ENCODE measurements at places on chromosomes 2 and 18.

- no peak for DNase-seq
These were observed 57.3 kb downstream of the IRS1 start for GRCh38 chr2:226742347-226742746.

DNA sequence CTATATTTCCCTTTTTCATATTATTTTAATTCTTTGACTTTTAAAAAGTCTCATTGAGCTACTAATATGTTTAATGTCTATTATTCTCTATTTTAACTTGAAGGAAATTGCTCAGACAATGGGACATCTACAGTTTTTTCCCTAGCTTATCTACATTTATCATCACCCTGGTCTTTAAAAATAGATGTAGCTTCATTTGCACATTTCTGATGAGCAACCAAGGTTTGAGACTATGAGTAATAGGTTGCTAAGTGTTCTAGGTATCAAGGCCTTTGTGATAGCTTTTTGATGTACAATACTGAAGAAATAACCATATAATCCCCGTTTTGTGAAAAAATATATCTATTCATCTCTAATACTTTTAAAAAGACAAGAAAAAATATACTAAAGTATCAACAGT, 47.0 kb downstream of the STAT4 start:
- no peak for DNase-seq

GRCh38 chr2:3244486-3244885, 133.1 kb downstream of the EIPR1 start:
- no peak for DNase-seq

- DNase-seq: no peak
These were observed 158.7 kb upstream of the CCDC150 start for GRCh38 chr2:196480653-196481323.

DNA sequence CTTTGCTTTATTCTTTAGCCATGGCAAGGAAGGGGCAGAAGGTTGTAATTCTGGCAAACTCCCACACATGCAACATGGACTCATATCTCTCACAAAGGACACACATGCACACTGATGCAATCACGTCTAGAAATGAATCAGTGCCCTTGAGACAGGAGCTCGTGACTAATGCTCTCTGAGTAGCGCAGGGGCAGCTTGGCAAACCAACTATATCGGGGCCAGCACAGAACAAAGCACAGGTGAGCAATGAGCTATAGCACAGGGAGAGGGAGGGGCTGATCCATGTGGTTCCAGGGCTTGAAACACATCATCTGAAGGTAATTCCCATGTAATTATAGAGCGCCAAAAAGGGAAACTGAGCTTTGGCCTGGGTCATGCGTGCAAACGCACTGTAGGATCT, 165.2 kb upstream of the KLF7 start:
- DNase-seq: no peak

DNA sequence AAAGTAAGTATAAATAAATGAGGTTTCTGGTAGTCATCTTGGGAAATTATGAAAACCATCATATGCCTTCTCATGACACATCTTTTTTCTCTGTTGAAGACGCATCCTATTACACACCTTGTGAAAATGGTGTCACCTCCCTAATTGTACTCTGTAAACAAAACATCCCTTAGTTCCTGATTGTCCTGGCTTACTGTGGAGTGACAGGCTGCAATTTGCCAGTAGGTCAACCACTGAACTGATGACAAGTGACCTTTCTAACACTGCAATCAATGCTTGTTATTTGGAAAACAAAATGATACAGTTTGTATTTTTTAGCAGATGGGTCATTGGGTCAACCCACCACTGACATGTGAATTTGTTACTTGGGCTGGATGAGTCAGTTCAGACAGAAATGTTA, 219.5 kb downstream of the PTPRM start:
- DNase-seq: no peak

- DNase-seq: no peak
These were observed 786 bp downstream of the POLE4 start for GRCh38 chr2:74959106-74959751.

- no peak for DNase-seq
These were observed 128.5 kb upstream of the SH3BP4 start for GRCh38 chr2:234823196-234823876.

GRCh38 chr18:809985-810642, 1.9 kb downstream of the YES1 start:
- DNase-seq: no peak

GRCh38 chr2:64086347-64087082, 57.7 kb downstream of the PELI1 start:
- no peak for DNase-seq

GRCh38 chr2:49935449-49935848, 781.1 kb upstream of the FSHR start:
- no peak for DNase-seq

GRCh38 chr2:168552450-168552856, 96.4 kb downstream of the CERS6 start:
- no peak for DNase-seq

- DNase-seq: no peak
These were observed 85.6 kb upstream of the TAF1B start for GRCh38 chr2:9757501-9758264.

DNA sequence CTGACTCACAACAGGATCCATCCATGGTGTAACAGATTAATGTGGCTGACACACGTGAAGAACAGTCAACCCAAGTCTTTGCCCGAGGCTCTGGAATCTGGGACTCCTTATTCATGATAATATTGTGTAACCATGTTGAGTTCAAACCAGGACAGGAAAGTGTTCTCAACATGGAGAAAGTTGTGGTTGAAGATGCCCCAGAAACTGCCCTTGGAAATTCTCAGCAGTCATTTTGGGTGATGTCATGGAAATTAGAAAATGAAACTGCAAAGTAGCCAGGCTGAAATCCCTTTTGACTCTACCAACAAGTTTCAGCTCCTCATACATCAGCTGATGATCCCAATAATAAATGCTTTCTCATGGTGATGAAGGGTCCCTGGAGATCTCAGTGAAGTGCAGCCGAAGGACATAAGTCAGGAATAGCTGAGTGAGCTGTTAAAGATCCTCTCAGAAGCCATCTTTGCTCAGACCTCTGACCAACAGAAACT, 307.7 kb downstream of the TNS1 start:
- DNase-seq: no peak

DNA sequence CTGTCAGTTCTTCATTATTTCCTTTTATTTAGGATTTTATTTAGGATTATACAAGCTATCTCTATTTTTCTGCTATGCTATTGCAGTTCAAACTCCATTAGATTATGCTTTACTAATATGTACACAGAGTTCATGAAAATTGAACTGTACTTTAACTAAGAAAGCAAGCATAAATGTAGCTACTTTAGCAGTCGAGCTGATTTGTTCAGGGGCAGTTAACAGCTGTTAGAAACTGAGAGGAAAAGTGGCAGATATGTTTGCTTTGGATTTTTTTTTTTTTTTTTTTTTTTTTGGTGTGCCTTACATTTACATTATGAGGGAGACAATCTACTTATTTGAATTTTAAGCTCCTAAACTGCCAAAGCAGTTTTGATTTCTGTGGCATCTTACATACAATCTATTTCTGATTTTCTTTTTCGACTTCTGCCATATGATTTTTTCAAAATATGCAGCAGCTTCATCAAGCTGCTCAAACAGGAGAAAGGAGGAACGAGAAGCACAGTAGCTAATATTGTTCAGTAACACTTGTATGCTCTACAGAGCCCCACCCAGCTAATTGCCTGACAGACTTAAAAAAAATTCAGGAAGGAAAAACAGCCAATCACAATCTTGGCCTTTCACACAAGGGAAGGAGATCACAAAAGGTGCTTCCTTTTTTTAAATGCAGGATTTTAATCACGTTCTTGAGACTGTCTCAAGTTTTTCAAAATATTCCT, 233.4 kb upstream of the SIX3 start:
- DNase-seq: no peak

DNA sequence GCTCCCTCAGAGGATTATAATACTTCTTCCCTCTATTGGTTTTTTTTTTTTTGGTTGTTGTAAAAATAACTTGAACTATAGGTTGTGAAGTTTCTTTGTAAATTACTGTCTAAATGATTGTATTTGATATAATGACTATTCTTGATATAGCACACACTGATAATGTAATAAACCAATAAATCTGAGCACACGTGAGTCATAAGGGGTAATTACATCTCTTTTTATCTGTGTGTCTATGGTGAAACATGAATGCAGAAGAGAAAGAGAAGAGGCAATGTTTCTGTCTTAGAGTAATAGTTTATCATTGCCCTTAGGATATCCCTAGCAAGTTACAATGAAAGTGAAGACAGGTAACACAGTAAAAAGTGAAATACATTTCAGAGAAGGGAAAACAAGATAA, 64.1 kb upstream of the RAPGEF4 start:
- no peak for DNase-seq

DNA sequence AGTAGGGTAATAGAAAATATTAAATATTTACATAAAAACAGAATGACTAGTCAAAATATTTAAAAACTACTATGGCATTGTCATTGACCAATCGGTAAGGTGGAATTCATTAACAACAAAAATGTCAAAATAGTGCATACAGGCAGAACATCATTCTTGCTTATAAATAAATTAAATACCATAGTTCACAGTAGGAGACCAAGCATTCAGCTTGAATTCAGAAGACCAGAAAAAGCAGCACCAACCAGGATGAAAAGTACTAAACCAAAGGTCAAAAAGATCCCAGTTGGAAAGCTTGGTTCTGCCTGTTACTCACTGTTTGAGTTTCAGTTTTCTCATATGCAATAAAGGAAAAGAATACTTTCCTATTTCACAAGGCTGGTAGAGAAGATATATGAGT, 244.3 kb downstream of the OSR1 start:
- DNase-seq: no peak

DNA sequence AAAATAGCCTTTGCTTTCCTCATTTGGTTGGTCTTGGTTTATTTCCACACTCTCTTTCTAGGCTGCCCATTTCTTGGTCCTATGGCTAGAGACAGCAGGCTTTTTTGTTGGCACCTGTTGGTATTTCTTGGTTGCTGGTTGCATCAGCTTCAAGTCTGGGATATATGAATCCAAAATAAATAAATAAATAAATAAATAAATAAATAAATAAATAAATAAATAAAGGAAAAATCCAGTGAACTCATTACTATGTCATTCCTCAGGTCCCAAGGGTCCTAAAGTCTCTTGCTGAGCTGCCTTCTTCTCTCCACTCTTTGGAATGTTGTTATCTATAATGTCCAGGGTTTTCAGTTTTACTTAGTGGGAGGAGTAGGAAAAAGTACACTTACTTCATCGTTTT, 165.9 kb upstream of the MEX3C start:
- no peak for DNase-seq

DNA sequence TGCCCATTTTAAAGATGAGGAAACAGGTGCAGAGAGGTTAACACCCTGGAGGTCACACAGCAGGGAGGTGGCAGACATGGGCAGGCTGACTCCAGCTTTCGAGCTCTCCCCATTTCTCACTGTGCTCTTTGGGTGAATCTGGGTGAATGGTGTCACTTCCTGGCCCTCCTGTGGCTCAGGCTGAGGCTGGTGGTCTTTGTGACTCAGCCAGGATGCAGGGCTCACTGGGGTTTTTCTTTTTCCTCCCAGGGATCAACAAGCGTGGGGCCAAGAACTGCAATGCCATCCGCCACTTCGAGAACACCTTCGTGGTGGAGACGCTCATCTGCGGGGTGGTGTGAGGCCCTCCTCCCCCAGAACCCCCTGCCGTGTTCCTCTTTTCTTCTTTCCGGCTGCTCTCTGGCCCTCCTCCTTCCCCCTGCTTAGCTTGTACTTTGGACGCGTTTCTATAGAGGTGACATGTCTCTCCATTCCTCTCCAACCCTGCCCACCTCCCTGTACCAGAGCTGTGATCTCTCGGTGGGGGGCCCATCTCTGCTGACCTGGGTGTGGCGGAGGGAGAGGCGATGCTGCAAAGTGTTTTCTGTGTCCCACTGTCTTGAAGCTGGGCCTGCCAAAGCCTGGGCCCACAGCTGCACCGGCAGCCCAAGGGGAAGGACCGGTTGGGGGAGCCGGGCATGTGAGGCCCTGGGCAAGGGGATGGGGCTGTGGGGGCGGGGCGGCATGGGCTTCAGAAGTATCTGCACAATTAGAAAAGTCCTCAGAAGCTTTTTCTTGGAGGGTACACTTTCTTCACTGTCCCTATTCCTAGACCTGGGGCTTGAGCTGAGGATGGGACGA, 13.2 kb downstream of the ITM2C start:
- DNase-seq: no peak

DNA sequence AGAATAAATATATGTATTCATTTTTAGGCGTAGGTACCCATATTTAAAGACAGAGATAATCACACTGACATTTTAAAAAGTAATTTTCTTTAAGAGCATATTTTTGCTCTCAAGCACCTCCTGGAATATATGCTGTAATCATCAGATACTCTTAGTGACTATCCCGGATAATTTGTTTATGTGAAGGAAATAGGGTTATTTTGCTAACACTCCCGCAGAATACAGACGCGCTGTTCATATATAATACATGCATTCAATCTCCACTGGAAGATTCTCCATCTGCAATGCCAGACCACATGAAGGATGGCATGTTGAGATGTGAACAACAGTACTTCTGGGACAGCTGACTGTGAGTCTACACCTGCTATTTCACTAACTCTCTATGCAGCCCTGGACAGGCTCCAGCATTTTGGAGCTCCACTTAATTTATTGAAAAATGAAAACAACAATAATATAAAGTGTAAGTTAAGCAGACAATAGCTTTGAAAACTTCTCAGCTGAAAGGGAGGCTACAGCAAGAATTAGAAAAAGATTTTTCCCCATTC, 430.6 kb downstream of the TMX3 start:
- DNase-seq: no peak

GRCh38 chr18:22324191-22325131, 93.3 kb downstream of the CTAGE1 start:
- no peak for DNase-seq

GRCh38 chr2:70527447-70528080, 26.1 kb downstream of the TGFA start:
- no peak for DNase-seq

DNA sequence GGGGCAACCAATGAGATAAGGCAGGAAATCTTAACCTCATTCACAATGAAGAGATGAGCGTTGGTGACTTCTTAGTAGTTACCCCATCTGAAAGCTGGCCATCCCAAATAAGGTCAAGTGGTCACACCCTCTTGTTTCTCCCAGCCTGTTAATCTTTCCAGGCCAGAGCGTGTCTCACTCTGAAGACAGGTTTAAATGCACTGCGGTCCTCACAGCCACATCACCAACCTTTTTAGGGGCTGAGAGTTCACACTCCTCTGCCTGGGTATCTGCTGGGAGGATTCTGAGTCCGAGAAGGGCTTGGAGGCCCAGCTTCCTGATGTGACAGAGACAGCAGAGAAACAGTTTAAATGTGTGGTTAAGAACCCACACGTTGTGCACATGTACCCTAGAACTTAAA, 13.3 kb upstream of the CNGA3 start:
- DNase-seq: no peak

GRCh38 chr18:75530118-75530517, 102.6 kb upstream of the SMIM21 start:
- no peak for DNase-seq
